ENCODE measurements at places on chromosomes 2 and 18. TPM values are rescaled to one million over a fixed set of nuclear protein-coding genes. Genes with fewer than 3 reads are reported as not detected.

Gene KIF1A
- total RNA-seq = not detected

Gene IL36RN
- total RNA-seq = not detected

Gene NAT8
- not detected for total RNA-seq

Gene PLGLB2
- total RNA-seq = 1.6 TPM

Gene SPHKAP
- under 0.01 TPM for total RNA-seq

Gene RSAD2
- 1.3 TPM for total RNA-seq

Gene PPP1R1C
- total RNA-seq = 0.32 TPM

Gene SCRN3
- 23.7 TPM for total RNA-seq

Gene LRRC30
- not detected for total RNA-seq

Gene CGREF1
- total RNA-seq = under 0.01 TPM

DNA sequence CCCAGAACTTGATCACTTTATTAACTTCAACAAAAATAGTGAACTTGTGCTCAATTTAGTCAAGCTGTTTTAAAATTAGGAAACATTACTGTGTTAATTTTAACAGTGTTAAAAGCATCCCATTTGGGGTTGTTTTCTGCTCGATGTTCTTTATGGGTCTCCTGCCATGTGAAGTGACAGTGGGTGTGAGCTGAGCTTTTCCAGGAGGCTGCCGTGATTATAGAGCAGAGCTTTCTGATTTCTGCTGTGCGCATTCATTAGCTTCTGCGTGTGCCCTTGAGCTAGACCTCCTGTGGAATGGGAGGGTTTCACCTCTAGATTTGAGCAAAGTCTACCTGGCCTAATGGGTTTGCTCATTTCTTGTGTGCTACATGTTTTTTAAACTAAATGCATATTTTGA is 121.5 kb downstream of the WDSUB1 start:
- no peak for DNase-seq

- peak; percentile 25 for DNase-seq
Observed at GRCh38 chr2:88857951-88858411, 166.5 kb downstream of the RPIA start.

GRCh38 chr2:29920130-29920577 is 1.2 kb downstream of the ALK start:
- peak; percentile 38 for DNase-seq

- no peak for DNase-seq
Observed at GRCh38 chr2:128456281-128456680, 137.6 kb upstream of the HS6ST1 start.

GRCh38 chr2:86646865-86647264 is 23.2 kb upstream of the RNF103 start:
- DNase-seq = no peak

GRCh38 chr2:61619561-61619960 is 81.4 kb upstream of the XPO1 start:
- DNase-seq = no peak

DNA sequence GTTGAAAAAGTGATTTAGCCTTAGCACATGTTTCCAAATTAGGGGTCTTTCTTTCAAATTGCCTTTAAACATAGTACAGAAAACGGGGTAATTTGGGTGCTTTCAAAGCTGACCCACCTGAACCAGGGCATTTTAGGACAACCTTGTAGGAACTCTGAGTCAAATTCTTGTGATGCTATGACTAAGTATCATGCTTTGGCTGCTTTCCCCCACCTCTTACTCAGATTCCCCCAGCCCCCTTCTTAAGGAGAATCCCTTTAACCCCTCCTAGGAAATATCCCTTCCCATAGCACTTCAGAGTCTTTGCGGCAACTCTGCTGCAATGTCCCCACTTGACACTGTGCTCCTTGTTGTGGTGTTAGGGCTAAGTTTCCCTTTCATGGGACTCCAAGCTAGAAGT is 18.6 kb upstream of the KLF7 start:
- no peak for DNase-seq

- no peak for DNase-seq
Observed at GRCh38 chr2:111653103-111653624, 230.8 kb downstream of the ANAPC1 start.

GRCh38 chr18:79658366-79658765 is 21.2 kb upstream of the CTDP1 start:
- no peak for DNase-seq

DNA sequence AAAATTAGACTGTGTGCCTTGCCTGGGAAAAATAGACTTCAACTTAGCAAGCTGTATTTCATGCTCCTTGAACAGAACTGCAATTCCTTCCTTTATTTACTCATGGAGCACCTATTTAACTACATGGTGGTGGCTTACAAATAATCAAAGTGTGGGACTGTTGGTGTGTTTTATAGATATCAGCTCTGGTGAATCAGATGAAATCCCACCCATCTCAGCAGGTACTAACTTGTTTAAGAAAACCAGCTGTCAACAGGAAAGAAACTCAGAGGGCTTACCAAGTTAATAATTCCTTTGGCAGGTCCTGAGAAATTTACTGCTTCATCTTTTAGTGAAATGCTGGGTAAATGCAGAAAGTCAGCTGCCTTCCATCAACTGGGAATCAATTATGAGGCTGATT is 830.6 kb downstream of the SLC4A3 start:
- no peak for DNase-seq

- peak; percentile 60 for DNase-seq
Observed at GRCh38 chr18:69948919-69949537, 1.4 kb upstream of the CD226 start.

DNA sequence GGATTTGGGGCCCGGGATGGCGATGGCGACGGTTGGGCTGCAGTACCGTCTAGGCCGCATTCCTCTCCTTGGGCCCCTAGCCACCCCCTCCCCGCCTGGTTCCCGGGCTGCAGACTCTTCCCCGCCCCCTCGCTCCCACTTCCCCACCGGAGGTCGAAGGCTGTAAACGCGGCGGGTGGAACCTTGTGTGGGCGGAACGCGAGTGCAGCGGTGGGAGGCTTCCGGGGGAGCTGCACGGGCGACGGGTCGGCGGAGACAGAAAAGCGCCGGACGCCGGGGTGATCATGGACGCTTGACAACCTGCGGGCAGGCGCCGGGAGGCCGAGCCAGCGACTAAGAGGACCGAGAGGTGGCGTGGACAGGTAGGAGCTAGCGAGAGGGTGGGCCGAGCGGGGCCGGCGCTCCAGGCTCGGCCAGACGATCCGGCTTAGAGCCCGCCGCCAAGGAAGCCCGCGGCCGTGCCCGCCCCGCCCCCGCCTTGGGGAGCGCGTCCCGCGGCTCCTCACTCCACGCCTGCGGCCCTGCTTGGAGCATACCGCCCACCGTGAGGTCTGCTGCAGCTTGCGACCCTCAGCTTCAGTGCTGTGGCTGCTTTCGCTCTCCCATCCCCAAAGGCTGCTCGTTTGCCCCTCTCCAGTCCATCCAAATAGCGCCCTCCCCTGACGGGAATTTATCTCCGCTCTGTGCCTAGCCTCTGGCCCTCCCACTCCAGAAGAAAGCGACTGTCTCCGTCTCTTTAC is at the start of gene COPS7B:
TSS of gene COPS7B (plus strand) at position 269 of the 740 bp plus-strand sequence. CDS start 2,126 bp downstream, outside the sequence.
- peak; percentile 74 for DNase-seq

- DNase-seq = no peak
Observed at GRCh38 chr2:1780693-1781092, 36.4 kb upstream of the PXDN start.

- DNase-seq = no peak
Observed at GRCh38 chr18:44245019-44245418, 435.7 kb upstream of the SETBP1 start.

DNA sequence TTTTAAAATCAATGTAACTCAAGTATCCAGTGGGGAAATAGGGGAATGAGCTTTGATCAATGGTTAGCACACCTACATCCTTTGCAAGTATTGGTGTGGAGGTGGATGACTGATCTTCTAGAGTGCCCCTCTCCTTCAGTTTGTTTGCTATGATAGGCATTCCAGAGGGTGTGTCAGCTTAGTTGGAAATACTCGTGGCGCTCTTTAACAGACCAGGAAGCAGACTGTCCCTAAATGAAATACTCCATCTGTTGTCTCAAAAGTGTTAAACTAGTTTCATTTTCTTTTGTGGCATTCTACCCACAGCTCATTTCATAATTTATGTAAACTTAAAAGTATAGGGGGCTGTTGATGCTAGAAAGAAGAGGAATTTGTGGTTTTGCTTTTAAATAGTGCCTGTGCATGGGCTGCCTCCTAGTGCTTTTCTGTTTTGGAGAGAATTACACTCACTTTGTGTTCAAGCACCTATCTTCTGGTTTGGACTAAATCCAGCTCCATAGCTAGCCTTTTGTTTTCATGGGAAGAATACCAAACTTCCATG is 66.2 kb downstream of the STAT1 start:
- DNase-seq = peak; percentile 87

- no peak for DNase-seq
Observed at GRCh38 chr2:178159966-178160365, 34.3 kb upstream of the OSBPL6 start.

DNA sequence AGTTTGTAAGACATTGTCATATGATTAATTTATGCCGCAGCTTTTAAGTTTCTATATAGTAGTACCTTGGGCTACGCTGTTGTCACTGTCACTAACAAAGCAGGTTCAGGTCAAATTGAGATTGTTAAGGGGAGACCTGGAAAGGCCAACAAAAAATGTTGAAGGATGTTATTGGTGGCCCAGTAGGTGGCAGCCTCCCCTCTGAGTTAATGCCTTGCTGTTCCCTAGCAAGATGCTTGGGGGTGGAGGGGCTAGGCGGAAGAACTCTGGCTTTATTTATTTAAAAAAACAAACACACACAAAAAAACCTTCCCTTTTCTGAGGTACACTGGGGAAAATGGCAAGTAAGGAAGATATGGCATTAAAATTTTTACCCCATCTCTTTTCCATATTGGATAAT is 128.3 kb upstream of the ATP5MC3 start:
- peak; percentile 22 for DNase-seq

GRCh38 chr2:63631501-63631900 is 42.7 kb downstream of the MDH1 start:
- DNase-seq = no peak

- no peak for DNase-seq
Observed at GRCh38 chr2:133509777-133510176, 58.5 kb downstream of the NCKAP5 start.

GRCh38 chr2:168726375-168726774 is 76.1 kb upstream of the NOSTRIN start:
- DNase-seq = no peak

- DNase-seq = no peak
Observed at GRCh38 chr2:8590938-8591337, 90.9 kb upstream of the ID2 start.

GRCh38 chr2:176503776-176504175 is 234.5 kb downstream of the MTX2 start:
- peak; percentile 71 for DNase-seq

DNA sequence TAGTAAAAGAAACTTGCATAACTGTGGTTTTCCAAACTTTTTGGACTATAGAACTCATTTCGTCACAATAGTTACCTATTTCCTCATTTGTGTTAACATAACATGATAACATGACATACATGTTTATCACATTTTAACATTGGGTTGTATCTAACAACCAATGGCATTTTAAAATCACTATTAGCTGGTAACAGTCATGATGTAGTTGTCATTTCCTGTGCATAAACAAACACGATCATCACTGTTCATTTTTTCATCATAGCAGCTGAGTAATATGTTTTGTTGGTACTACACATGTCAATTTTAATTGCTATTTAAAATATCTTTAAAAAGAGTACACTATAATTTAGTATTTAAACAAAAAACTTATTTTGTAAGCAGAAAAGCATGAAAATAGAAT is 402.4 kb downstream of the SATB2 start:
- DNase-seq = peak; percentile 12

DNA sequence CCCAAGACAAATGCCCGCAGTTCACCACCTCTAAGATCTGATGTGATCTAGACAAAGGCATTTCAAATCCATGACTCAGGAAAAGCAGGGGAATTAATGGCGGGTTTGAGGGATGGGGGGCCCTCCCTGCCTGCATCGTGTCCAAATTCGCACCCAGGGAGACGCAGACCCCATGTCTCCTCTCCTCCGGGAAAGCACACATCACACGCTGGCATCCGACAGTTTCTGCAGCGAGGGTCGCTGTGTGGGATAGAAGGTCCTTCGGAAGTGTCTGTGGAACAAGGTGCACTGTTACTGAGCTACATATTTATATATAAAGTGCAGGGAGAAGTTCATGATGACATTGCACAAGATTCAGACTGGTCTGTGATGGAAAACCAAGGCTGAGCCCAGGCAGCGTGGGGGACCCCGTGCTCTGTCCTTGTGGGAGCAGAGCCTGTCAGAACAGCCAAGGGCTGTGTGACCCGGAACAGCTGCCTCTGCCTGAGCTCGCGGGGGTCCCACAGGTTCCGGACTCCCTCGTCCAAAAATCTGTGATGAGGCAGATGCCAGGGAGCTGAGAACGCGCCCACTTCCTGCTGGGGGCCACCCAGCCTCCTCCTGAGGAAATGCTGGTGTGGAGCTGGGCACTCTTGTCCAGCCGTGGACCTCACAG is 82.3 kb upstream of the CTDP1 start:
- DNase-seq = no peak

DNA sequence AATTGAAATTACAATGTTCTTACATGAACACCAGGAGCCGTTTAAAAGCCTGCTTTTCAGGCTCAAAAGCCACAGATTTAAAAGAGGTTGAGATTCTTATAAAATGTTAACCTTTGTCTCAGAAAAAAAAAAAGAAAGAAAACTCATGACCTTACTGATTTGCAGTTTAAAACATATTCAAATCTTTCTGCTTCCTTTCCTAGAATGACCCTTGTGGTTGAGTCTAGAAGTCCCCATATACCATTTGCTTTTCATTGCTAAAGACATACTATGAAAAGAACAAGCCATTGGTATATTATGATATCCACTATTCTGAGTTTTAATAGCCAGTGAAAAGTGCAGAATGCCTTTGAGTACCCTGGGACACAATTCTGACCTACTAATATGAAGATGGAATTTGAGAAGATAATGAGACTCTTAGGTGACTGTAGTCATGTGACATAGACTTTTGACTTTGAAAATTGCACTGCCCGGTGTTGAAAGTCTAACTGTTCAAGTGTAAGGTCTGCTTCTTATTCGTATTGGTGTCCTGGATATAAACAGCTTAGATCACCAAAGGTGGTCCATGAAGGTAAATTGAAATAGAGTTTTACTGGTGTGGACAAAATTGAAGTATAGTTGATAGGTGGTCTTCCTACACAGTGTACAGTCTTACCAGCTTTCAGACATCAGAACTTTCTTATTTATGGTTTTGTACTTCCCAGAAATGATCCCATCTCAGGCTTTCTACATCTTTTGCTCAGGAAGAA is 117.0 kb downstream of the DOCK10 start:
- DNase-seq = no peak

GRCh38 chr2:60416221-60417008 is 137.0 kb downstream of the BCL11A start:
- peak; percentile 10 for DNase-seq

DNA sequence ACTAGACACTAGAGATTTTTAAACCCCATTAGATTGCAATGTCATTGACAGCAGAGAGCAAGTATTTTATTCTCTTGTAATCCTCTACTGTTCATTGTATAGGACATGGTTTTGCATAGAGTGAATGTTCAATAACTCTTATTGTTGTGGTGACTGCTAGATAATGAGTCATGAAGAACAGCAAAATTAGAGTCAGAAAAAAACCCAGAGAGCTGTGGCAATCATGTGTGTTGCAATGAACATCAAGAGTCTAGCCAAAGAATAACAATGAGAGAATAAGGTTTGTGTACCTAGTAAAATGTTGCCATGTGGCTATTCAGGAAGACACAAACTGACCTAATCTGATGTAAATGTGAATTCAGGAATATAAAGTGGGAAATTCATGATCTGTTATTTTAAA is 684.0 kb downstream of the DSC3 start:
- no peak for DNase-seq

All from fibroblast of villous mesenchyme (primary cell).